ENCODE measurements at places on chromosomes 7 and 10.

GRCh38 chr7:107150375-107151073 is 18.3 kb upstream of the HBP1 start:
- DNase-seq: peak; percentile 61

DNA sequence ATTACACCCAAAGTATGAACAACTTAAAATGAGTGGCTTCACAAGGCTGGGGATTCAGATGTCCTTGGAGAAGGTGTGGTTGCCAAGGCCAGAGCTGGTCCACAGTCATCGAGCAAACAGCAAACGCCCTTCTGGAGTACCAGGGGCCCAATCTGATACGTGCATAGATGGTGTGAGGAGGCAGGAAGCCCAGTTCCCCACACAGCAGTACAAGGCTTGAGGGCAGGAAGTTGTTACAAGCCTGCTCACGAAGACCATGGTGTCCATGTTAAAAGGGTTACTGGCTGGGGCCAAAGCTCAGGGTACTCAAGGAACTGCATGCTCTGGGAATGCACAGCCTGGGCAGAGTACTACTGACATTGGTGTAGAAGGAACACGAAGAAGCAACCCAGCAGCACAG is 4.6 kb upstream of the ANKRD26 start:
- no peak for DNase-seq

DNA sequence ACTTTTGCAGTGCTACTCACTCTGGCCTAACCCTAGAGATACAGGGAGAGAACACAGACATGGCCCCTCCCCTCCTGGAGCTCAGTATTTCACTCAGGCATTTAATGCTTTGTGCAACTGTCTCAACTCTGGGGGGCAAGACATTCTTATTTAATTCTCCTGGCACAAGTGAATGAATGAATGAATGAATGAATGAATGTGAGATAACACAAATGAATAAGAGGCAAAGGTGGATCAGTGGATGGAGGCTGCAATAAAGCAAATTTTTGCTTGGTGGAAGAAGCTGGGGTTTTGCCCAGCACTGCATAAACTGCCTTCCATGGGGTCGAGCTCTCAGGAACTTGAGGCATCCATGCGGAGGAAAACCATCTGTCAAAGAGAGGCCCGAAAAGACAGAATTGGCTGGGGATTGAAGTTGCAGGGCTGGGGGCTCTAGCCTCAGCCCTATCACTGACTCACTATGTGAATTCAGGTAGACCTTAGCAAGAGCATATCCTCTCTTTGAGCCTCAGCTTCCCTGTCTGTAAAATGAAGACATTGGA is 441.4 kb upstream of the ZMIZ1 start:
- no peak for DNase-seq

- DNase-seq: no peak
These were observed 84.1 kb downstream of the CPXM2 start for GRCh38 chr10:123807444-123808035.

DNA sequence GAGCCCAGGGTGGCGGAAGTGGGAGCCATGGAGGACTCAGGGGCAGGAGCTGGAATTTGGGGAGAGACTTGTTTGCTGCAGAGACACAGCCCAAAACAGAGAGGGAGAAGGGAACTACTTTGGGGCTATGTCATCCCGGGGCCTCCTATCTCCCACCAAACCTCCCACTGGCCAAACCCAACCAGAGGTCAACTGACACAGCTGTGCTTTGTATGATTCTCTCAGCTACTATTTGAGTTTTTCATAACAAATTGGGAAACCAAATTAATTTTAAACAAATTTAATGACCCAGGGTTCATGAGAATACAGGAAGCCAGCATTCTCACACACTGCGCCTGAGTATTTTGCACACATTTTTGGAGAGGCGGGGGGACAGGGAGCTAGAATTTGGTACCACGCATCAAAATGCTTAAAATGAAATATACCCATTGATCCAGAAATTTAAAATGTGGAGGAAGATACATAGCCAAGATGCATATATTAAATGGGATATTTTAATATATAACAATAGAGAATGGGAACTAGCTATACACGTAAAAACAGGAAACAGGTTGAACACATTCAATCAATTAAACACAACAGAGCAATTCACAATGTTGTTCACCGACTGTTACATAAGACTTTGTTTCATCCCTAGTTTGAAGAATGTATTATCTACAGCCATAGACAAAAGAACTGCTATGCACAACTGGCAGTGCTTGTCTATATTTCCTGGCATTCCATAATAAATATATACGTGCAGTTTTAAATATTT is 105.3 kb downstream of the PARD3 start:
- no peak for DNase-seq

DNA sequence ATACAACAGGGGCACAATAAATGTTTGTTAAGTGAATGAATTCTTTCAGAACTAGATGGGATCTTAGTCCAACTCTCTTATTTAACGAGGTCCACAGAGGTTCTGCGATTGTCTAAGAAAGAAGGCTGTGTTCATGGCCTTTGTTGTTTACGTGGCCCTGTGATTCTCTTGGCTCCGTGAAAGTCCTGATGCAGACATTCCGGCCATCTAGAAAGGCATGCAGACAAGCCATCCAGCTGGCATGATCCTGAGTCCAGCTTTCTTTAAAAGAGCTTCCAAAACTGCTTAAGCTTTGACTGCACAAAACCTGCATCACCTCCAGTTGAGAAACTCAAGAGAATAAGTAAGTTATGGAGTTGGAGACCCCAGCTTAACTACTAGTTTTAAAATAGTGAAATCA is 26.0 kb downstream of the EGFR start:
- no peak for DNase-seq

Measured in activated CD8-positive, alpha-beta memory T cell treated with anti-CD3 and anti-CD28 coated beads for 1 hour (primary cell).